ENCODE measurements at places on chromosomes 2 and 18.

DNA sequence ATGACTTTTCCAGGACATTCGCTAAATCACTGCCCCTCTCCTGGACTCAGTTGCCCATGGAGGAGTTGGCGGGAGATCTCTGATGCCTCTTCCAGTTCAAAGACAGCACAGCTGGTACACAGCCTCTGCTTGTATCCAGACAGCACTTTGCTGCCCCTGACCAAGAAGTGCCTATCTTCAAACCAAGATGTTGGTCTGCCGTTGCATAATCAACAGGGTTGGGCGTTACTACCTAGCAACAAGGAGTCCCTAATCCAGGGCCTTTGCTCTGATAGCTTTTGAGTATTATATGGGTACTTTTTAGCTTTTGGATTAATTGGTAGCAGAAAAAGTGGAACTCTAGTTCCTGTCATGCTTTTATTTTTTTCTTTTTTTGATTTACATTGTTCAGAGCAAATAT lies 166.6 kb downstream of the FAM210A start:
- no peak for DNase-seq

- DNase-seq: no peak
Measured at GRCh38 chr2:26732446-26732845, 31.6 kb upstream of the SLC35F6 start.

DNA sequence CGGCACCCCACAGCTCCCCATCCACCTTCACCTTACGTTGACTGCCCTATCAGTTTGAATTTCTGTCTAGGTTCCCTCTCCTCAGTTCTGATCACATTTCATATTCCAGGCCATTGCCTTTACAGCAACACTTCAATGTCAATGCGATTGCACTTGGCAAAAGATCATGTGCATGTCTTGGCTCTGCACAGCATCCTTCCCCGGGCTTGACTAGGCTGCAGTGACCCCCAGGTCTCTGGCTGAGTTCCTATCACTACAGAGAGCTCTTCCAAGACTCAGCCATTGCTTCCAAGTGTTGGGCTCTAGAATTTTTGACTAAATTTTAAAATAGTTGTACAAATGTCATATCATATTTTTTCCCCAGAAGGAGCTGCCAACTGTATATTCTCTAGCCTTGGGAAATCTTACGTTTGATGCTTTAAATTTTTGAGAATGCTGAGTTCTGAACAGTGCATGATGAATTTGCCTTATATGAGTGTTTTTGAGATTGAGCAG lies 103.8 kb upstream of the NEDD4L start:
- no peak for DNase-seq

DNA sequence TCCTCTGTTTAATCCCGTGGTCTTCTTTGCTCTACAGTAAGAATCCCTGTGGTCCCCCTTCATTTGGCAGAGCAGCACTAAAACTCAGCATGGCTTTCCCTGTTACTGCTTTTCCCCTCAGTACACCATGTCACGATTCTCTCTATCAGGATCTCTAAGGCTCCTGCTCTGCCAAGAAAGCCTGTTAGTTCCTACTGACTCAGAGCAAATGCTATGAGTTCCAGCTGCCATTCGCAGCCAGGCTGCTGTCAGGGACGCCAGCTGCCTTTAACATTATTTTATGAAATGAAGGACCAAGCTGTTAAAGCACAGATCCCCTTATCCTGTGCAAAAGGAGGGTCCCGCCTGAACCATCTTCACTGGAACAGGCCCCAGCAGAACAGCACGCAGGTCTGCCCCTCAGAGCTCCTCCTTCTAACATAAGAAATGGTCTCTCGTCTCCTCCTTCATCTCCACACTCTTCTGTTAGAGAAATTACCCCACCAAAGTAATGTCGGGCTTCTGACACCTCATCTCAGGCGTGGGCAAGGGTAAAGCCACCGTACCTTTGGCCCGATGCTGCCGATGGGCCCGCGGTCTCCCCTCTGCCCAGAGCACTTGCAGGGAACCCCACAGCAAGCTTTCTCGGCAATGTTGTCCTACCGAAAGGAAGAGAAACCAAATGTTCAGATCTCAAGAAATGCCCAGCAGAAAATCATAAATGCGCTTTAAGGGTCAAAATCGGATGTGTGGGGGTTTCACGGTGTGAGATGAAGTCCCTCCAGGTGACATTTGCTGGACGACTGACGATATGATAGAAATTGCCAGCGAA lies 52.6 kb downstream of the COL6A3 start:
- DNase-seq: no peak

- DNase-seq: peak; percentile 75
Measured at GRCh38 chr2:27191070-27191829, 20.6 kb upstream of the ATRAID start.

- no peak for DNase-seq
Measured at GRCh38 chr2:121257480-121257840, 27.5 kb downstream of the TFCP2L1 start.

GRCh38 chr2:96685577-96686459 lies 43.3 kb downstream of the FER1L5 start:
- DNase-seq: no peak

Data from GM13976 (cell line).